ENCODE measurements at places on chromosomes 1 and 21.

- no peak for DNase-seq
Observed at GRCh38 chr1:18941221-18942141, 15.0 kb downstream of the IFFO2 start.

GRCh38 chr21:15326032-15326867, 261.4 kb upstream of the NRIP1 start:
- DNase-seq = no peak

- no peak for DNase-seq
Observed at GRCh38 chr1:232578651-232579195, 51.2 kb downstream of the SIPA1L2 start.

- no peak for DNase-seq
Observed at GRCh38 chr21:36040389-36040788, 19.9 kb downstream of the SETD4 start.

- peak; percentile 25 for DNase-seq
Observed at GRCh38 chr1:45299981-45300668, 26.6 kb upstream of the HPDL start.

DNA sequence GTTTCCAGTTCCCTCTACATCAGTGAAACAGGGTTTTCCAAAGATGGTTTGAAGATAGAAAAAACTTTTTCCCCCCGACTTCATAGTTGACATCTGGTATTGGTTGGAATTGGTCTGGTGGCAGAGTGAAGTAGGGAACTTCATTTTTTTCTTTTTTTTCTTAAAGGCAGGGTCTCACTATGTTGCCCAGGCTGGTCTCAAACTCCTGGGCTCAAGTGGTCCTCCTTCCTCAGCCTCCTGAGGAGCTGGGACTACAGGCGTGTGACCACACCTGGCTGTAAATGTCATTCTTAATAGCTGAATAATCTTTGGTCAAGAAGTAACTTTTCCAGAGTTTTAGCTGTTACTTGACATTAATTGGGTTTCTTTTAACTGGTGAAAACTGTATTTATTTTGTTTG, 21.7 kb downstream of the ZBTB37 start:
- no peak for DNase-seq

- DNase-seq = no peak
Observed at GRCh38 chr1:220184506-220184905, 87.7 kb downstream of the RAB3GAP2 start.

DNA sequence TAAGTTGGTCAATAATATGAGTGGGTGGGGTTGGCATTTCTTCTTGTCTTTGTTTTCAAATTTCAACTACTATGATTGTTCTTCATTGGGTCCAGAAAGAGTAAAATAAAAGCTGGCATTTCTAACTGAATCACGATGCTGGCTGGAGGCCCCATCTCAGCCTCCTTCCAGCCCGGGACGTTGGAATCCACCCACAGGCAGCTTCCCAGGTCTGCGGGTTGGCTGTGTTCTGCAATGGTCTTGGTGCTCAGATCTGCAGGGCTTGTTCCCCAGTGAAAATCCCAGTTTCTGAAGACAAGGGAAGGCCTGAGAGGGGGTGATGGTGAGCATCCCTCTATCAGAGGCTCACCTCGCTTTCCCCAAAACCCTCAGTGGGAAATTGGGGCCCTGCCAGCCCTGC, 54.7 kb upstream of the ARHGEF16 start:
- DNase-seq = no peak

DNA sequence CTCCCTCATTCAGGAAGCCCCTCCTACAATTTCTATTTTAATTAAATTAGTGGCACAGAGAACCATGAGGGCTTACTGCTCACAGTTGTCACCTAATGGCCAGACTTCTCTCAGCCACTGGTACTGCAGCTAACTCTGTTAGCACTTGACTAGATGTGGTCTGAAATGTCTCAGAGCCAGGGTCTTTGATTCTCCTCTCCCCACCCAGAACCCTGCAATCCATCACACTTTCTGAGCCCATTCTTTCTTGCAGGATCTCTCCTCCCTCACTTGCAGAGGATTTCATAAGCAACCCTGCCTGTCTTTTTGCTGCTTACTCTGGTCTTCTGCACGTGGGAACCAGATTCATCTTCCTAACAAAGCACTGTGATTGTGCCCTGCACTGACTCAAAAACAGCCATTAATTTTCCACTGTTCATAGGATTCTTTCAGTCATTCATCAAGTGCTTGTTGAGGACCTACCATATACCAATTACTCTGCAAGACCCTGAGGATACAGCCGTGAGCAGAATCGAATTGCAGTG, 108.4 kb downstream of the EDEM3 start:
- no peak for DNase-seq

DNA sequence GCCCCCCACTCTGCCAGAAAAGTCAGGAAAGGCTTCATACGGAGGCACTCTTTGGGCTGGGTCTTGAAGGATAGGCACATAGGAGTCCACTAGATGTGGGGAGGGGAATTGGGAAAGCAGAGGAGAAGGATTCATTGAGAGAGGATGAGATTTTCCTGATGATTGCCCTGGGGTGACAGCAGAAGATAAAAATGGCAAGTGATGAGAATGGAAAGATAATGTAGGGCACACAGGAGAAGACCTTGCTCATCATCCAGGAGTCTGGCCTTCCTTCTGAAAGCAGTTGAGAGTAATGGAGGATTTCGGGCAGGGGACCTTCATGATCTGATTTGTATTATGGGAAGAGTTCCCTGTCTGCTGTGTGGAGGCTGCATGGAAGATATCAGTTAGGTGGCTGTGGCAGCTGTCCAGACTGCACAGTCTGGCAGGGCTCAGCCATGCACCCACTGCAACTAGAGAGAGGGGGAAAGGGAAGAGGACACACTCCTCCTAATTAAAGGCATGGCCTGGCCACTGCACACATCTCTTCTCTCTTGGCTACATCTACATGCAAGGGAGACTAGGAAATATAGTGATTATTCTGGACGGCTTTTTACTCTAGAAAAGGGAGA, 9.6 kb upstream of the FABP3 start:
- DNase-seq = no peak

DNA sequence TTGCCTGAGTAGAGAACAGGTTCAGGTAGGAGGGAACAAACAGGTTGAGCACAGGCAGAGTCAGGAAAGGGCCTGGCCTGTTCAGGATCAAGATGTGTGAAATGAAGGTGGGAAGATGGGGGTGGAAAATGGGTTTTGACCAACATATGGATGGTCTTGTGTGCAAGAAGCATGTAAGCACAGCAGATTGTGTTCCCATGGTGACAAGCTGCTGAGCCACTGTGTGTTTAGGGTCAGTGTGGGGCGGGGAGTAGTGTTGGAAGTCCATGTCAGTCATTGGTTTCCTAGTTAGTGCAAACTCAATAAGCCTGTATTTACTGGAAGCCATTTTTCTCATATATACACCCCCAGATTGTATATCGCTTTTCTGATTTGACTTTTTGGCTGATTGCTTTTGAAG, 111.9 kb downstream of the CAMTA1 start:
- no peak for DNase-seq

DNA sequence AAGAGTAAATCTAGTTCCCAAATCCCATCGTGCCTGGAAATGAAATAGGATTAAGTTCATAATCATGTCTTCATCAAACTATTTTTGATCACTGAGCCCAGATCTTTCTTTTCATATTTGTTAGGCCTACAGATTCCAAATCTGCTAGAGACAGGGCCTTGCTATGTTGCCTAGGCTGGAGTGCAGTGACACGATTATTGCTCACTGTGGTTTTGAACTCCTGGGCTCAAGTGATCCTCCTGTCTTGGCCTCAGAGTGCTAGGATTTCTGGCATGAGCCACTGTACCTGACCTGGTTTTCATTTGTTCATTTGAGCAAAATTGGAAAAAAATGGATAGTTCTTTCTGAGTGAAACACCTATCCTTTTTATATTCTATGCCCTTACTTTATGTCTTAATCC, 28.0 kb upstream of the DIPK1A start:
- no peak for DNase-seq

DNA sequence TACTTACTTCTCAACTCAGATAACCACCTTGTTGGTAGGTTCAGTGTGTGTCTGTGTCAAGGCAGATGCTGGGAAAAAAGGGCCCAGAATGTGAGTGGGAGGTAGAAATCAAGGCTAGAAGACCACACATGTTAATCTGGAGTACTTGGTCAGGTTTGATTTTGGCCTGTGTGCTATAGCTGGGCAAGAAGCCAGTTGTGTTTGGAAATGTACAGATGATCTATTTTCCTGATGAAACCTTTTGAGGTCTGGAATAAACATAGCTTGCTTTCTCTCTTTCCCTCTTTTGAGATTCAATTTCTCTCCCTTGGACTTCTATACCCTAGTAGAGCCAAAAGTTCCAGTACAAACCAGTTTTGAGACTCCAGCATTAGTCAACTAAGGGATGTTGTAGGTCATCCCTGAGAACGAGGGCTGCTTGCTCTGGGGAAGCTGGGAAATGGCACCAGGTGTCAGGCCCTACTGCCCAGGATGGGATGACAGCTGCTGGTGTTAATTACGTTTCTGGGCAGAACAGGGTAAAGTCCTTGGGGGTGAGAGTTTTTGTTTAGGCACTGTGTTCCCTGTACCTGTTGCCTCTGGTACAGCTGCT, 15.8 kb downstream of the MAPKAPK2 start:
- DNase-seq = no peak

DNA sequence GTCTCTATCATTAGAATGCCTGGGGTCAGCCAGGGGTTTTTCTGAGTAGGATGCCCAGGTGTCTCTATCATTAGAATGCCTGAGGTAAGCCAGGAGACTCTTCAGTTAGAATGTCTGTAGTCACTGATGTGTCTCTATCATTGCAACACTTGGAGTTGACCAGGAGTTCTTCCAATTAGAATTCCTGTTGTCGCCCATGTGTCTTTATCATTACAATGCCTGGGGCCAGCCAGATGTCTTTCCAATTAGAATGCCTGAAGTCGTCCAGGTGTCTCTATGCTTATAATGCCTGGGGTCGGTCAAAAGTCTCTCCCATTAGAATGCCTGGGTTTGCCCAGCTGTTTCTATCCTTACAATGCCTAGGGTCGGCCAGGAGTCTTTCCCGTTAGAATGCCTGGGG, 55.8 kb downstream of the RNF187 start:
- no peak for DNase-seq

DNA sequence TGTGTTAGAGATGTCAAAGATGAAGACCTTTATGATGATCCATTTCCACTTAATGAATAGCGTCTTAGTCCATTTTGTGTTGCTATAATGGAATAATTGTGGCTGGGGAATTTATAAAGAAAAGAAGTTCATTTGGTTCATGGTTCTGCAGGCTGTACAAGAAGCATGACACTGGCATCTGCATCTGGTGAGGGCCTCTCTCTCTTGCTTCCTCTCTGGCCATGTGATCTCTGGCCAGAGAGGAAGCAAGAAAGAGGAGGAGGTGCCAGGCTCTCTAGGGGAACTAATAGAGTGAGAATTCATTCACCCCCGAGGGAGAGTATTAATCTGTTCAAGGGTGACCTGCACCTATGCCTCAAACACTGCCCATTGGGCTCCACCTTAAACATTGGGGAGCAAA, 242.8 kb downstream of the DISC1 start:
- no peak for DNase-seq
